ENCODE measurements at places on chromosomes 3 and 15.

GRCh38 chr3:19960696-19961095, 13.8 kb downstream of the RAB5A start:
- no peak for DNase-seq

DNA sequence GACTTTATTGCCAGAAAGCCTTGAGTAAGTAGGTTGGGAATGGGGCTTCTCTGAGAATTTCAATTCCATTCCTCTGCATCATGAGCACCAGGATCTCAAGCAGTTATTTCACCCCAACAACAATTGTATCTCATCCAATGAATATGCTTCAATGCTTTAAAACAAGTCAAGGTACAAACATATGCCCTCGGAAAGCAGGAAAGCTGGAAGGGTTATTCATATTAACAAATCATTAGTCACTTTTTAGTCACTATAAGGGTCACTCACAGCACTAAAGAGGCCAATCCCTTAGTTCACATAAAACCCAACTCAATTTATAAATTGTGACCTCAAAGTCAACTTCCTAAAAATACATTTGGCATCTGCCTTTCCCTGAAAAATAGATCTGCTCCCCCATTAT, 16.2 kb downstream of the MB21D2 start:
- no peak for DNase-seq

- DNase-seq = no peak
These were observed 23.9 kb upstream of the AADACL2 start for GRCh38 chr3:151709847-151710246.

GRCh38 chr15:29331669-29332068, 62.0 kb upstream of the NSMCE3 start:
- DNase-seq = no peak

DNA sequence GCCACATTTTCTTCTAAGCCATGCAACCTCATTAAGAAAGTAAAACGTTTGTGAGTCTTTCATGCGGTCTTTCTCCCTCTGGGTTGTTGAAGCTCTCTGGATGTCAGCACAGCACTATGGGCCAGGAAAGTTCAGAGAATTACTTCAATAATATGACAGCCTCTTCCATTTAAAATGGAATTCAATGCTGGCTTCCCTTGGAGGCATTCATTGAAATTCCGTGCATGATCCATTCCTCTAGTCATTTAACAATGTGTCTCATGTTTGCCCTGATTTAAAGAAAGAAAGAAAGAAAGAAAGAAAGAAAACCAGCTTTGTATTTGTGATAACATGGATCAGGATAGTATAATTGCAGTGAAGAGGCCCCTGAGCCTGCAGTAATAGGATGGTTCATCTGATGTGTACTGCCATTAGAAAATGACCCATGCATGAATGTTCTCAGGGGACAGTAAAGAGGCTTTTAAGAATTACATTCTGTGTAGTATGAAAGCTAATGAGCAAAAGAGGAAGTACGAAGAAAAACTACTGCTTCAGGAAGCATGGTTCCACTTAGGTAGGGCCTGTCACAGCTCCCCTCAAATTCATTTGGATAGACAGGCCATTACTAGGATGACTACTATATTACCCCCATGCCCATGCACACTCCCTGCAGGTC, 146.0 kb downstream of the ARPP21 start:
- DNase-seq = no peak

DNA sequence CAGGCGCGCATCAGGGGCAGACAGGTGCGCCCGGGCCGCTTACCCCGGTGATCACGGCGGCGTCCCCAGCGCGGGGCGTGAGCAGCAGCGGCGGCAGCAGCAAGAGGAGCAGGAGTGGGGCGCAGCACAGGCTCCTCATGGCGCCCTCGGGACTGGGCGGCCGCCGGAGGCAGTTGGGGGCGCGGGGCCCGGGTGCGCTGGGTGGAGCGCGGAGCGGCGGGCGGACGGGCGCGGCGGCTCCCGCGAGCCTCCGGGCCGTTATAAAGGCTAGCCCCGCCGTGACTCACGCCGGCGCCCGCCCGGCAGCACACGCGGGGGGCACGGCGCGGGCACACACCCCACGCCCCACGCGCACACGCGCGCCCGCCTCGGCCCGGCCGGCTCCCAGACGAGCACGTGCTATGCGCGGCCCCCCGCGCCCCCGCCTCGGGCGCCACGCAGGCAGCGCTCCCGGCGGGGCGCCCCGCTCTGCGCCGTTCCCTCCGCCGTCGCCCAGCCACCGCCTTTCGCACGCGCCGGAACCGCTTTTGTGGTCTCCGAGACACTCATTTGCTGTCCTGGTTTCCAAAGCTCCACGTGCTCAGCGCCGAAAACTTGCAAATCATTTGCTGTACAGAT, at the start of gene PROK2:
TSS of gene PROK2 (minus strand) at position 235 of the 618 bp plus-strand sequence. CDS start at position 139, 96 bp downstream.
- DNase-seq = peak; percentile 7

DNA sequence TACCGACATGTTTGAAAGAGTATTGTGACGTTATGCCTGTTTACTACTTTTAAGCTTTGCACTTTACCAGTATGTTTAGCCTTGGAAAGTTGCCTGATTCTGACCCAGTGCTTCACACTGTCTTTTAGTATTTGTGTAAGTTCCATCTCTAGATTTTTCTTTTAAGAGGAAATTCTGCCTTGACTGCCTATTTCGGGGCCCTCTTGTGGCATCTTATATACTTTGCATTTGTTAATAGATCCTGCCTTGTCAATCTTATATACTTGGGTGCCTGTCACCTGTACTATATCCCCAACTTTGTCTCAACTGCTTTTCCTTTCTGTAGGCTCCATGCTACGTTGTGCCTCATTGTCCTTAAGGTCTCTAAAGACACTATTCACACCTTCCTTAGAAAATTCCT, 244.6 kb downstream of the STXBP5L start:
- DNase-seq = no peak

DNA sequence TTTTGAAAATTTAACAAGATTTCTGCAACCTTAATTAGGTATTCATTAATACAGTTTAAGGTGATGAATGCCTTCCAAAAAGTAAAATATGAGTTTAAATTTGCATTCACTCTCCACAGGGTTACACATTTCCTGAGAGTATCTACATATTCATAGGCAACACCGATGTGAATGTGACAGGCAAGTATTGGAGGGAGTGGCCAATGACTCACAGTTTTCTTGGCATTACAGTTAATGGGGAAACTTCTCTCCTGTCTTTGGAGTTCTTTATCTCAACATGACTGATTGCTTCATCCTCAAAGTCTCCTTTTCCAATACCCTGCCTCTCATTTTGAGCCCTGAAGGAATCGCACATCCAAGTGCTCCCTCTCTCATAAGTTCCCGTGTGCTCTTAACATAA, 181.9 kb upstream of the CHL1 start:
- no peak for DNase-seq

GRCh38 chr3:184429786-184430185, 49.9 kb downstream of the CHRD start:
- DNase-seq = no peak

DNA sequence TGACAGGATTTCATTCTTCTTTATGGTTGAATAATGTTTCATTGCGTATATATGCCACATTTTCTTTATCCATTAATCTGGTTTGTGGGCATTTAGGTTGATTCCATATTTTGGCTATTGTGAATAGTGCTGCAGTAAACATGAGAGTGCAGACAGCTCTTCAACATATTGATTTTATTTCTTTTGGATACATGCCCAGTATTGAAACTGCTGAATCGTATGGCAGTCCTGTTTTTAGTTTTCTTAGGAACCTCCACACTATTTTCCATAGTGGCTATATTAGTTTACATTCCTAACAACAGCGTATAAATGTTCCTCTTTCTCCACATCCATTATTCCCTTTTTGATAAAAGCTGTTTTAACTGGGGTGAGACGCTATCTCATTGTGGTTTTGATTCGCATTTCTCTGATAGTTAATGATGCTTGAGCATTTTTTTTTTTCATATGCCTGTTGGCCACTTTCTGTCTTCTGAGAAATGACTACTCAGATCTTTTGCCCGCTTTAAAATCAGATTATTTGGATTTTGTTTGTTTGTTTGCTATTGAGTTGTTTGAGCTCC, 21.7 kb downstream of the AQP9 start:
- DNase-seq = no peak

DNA sequence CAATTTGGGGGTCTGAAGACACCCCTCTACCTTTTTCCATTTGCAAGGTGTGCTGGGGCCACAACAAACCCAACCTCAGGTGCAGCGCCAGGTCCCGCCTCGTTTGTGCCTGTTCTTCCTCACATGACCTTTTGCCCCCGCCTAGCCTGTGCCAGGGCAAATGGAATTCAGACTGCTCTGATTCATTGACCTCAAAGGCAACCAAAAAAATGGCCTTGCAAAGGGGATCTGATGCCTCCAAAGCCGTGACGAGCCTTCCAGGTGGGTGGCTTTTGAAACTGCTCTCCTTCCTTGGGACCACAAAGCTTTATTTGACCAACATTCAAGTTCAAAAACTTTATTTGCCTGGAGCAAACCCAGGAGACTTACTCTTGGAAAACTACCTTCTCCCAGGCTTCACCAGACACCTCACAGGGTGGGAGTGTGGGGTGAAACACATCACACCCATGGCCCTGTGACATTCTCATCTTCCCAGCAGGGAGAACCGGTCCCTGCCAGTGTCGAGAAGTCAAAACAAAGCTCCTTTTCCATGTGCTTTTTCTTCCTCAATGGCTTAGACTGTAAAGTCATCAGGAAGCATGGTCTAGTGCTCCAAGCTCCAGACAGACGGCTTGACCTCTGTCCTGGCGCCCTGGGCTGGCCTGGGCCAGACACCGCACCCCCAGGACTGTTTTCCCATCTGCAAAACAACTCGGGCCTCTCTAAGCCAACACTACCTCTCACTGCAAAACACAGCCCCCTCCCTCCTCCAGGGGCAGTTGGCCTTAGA, 103.9 kb upstream of the HES1 start:
- DNase-seq = no peak

GRCh38 chr3:191628571-191628970, 167.6 kb downstream of the PYDC2 start:
- no peak for DNase-seq

GRCh38 chr3:101216710-101217465, 103.5 kb downstream of the IMPG2 start:
- DNase-seq = no peak

DNA sequence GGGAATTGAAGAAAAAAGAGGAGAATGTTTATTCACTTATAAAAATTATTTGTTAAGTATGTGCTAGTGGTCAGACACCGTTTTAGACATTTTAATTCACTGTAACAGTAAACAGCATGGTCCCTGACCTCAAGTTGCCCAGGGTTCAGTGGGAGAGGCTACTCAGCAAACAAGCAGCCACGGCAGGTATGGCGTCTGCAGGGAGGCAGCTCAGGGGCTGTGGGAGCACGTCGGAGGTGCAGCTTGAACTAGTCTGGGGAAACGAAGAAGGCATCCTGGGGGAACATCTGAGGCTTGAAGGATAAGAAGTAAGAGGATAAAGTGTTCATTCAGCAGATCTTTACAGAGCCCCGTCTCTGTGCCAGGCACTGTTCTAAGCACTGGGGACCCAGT, 66.0 kb downstream of the CRTC3 start:
- DNase-seq = no peak

DNA sequence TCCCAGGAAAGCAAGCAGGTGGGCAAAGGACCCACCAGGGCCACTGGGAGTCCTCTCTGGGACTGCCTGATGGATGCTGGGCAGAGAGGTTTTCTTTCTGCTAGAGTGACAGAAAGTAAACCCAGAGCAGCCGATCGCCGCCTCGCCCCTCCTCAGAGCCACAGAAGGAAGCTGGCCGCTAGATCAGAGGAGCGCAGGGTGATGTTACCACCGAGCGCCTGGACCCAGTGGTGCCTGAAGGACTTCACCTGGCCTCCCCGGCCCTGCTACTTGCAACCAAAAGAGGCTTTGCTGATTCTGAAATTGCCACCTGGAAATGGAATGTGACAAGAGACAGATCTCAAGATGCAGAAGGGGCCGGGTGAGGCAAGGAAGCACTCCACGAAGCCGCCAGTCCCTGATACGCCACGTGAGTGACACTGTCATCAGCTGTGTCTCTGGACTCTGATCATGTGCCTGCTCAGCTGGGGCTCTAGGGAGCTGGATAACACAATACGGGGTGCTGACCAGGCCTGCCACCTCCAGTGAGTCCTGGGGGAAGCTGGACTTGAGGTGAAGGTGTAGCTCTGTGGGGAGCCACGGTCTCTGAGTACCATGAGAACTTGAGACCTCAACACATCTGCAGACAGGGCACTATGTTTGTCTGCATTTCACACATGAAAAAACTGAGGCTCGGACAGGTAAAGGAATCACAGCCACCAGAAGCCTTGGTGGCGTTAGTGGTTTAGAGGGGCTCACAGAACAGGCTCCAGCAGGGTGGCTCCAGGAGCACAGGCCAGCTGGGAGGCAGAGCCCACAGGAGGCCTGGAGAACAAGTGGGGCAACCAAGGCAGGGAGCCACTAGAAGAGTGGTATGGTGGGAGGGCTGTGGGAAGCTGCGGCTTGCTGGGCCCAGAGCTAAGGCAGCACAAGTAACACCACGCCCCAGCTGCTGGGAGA, 137.9 kb upstream of the PRR20G start:
- DNase-seq = no peak

GRCh38 chr3:15809313-15809712, 11.5 kb upstream of the ANKRD28 start:
- DNase-seq = no peak

GRCh38 chr3:4580346-4581123, 87.4 kb downstream of the ITPR1 start:
- no peak for DNase-seq

DNA sequence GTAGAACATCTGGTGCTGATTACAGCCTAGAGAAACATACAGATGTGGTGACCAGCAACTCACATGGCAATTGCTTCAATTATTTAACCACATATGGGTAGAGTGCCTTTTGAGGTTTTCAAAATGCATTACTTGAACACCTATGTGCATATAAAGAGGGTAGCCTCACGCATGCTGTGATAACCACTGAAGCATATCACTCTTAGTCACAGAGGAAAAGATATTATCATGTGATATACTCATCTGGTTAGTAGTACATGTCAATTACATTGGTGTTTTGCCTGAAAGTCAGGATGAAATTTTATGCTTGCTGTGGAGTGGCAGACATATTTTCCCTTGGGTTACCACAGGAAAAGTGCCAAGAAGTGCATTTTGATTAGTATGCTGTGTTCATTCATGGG, 459.3 kb upstream of the AGTR1 start:
- DNase-seq = no peak
